ENCODE measurements at places on chromosomes 6 and 20. TPM values are rescaled to one million over a fixed set of nuclear protein-coding genes. Genes with fewer than 3 reads are reported as not detected.

The TENT5A gene
- 46.3 TPM for polyA plus RNA-seq

The PDYN gene
- not detected for polyA plus RNA-seq

The PROCR gene
- polyA plus RNA-seq: 24.9 TPM

The SNX14 gene
- polyA plus RNA-seq: 53.5 TPM

The TMC2 gene
- 0.07 TPM for polyA plus RNA-seq

The SMIM13 gene
- polyA plus RNA-seq: 5.8 TPM

The SLC22A7 gene
- not detected for polyA plus RNA-seq

The SGK2 gene
- polyA plus RNA-seq: 1.2 TPM

The COL12A1 gene
- polyA plus RNA-seq: 134 TPM

The TSBP1 gene
- polyA plus RNA-seq: not detected

The OR2J3 gene
- polyA plus RNA-seq: not detected

The SIM1 gene
- not detected for polyA plus RNA-seq

DNA sequence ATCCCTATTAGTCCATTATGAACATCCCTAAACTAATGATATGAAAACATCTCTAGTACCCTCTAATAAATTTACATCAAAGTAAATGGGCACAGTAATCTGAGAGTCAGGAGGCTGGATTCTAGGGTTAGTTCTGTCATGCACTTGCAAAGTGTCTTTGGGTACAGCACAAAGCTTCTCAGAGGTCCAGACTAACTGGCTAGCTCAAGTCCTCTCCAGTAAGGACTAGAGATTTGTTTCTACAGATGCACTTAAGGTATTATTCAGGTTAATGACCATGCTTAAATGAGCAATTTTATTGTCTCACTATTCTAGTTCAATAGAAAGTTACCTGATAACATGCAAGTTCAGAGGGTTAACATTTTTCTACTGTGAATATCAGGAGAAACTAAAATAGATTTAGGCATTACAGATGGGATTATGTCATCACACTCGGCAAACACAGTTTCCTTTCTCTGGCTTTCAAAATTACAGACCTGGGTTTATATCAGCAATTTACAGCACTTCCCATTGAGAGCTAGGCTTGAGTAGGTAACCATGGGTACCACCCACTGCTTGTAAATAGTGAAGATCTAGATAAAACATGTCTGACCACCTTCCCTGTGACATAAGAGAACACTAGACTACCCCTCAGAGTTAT, 402.9 kb upstream of the RUNX2 start:
- DNase-seq: no peak

DNA sequence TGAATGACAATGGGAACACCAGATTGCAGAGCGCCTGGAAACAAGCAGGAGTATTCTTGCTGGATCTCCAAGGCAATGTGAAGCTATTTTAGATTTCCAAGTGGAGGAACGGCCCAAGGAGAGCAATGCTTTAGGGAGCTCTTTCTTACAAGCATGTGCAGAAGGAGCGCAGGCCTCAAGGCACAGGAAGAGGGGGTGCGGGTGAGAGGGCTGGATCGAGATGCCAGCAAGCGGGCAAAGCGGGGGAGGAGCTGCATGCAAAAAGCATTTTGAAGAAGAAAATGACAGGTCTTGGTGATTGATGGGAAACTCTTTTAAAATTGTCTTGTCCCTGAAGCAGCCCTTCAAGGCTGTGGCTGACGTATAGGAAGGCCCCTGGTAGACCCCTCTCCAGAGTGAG, 171.9 kb downstream of the QRSL1 start:
- DNase-seq: no peak

DNA sequence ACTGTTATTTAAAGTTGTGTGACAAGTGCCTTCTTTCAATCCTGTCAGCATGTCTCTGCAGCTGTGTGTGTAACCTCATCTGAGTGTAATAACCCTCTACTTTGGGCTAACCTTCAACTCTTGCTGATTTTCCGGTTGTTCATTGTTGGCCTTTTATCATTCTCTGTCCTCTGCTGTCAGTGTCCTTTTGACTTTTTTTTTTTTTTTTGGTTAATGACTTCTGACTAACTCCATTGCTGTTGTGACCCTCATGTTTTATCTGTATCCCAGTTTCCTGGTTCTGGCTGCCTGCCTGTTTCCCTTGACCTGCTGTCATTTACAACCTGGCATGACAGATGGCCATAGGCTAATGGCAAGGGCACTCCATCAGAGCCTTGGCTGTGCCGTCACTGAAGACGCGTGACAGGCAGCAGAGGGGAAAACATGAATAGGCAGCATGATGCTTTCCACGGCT, 145.7 kb upstream of the MAN1A1 start:
- no peak for DNase-seq

GRCh38 chr6:113570161-113570560, 287.0 kb upstream of the MARCKS start:
- DNase-seq: no peak

- no peak for DNase-seq
Observed at GRCh38 chr6:133544419-133544818, 303.3 kb downstream of the EYA4 start.

DNA sequence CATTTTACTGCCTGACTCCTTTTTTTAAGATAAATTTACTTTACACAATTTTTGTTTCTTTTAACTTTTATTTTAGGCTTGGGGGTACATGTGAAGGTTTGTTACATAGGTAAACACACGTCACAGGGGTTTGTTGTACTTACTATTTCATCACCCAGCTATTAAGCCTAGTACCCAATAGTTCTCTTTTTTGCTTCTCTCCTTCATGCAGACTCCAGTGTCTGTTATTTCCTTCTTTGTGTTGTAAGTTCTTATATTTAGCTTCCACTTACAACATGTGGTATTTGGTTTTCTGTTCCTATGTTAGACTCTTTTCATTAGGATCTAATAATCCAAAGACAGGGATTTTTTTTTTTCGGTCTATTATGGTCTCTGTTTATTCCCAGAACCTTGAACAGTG, 83.5 kb upstream of the CCN6 start:
- no peak for DNase-seq

- no peak for DNase-seq
Observed at GRCh38 chr6:144298194-144298593, 13.1 kb downstream of the UTRN start.

DNA sequence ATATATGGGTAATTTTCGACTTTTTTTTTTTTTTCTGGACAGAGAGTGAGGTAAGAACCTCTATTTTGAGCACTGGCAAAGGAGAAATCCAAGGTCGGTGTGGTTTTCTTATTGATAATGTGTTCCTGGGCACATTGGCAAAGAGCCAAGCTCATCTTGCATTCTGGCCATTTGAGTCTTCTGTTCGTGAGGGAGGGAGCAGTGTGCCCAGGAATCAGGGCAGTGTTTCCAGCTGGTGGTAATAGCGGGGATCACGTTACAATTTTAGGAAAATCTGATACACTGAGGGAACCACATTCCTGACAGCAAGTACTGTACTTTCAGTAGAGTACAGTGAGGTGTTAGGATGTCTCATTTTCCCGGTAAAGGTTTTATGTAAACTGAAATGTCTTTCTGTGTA, 442.3 kb upstream of the MAP3K7 start:
- no peak for DNase-seq

DNA sequence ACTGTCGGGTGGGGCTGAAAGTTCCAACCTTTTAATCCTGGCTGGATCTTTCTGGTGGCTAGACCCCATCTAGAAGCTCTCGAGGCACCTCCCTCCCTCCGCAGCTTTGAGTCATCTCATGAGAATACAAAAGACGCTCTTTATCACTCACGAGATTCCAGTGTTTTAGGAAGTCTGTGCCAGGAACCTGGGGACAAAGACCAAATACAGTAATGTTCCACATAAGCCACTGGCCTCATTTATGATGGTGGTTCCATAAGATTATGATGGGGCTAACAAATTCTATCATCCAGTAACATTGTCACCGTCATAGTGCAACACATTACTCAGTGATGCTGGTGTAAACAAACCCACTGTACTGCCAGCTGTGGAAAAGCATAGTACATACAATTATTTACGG, 48.7 kb downstream of the NCOA7 start:
- no peak for DNase-seq

- DNase-seq: no peak
Observed at GRCh38 chr6:150249261-150249660, 106.4 kb downstream of the PPP1R14C start.

GRCh38 chr20:34049897-34050695, 56.4 kb downstream of the RALY start:
- DNase-seq: no peak

DNA sequence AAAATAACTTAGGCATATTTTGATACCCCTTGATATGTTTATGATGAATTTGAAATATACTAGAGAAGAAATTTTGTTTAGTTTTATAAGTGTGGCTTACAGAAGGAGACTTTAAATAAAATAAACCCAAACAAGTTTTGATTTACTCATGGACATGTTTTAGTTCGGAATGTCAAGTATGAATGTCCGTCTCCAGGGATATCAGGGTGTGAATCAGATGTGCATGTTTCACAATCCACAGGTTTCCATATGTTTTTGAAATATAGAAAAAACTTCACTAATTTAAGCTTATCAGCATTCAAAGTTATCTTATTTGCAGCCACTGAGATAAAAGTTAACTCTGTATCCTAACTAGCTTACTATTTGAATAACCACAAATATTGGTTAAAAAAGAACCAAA, 51.5 kb downstream of the PLCB1 start:
- no peak for DNase-seq

- no peak for DNase-seq
Observed at GRCh38 chr20:19382386-19383340, 170.2 kb downstream of the SLC24A3 start.

- no peak for DNase-seq
Observed at GRCh38 chr20:60960500-60960899, 291.6 kb upstream of the CDH4 start.

DNA sequence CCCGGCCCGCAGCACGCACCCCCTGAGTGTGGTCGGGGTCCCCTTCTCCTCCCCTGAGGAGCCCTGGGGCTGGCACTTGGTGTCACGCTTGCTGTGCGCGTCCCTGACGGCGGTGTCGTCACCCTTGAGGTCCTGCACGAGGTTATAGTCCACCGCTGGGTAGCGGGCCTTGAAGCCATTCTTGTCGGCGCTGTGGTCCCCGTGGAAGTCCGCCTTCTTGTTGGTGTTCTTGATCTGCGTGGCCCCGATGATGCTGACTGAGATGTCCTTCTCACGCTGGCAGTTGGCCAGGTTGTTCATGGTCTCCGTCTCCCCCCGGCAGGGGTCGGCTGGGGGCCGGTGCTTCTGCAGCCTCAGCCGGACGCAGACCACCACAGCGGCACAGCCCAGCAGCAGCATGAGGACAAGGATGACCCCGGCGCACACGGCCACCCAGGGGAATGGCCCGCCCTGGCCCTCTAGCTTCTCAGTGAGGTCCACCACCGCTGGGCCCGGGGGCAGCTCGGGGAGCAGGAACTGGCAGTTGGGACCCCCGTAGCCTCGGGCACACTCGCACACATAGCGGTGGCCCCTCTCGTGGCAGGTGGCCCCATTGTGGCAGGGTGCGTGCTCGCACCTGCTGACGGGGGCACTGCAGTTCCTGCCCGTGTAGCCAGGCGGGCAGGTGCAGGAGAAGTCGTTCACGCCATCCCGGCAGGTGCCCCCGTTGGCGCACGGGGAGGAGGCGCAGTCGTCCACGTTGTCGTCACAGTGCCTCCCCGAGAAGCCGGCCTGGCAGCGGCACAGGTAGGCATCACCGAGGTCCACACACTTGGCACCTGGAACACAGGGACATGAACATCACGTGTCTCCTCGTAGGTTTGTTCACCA, 7.4 kb downstream of the DLL1 start:
- no peak for DNase-seq

DNA sequence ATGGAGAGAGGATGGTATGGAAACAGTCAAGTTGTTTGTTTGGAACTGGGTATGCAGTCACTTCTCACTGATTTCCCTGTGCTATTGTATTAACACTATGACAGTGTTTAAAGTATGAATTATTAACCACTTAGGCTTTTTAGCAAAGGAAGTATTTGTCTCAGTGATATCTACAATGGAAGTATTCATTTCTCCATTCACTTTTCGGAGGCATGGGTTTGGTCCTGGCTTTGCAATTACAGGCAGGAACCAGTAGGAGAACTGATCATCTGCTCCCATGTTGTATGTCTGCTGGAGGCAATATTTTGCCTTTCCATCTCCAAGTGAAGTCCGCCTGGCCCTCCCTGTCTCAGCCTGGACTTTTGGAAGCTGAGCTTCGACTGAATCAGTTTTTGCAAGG, 30.6 kb upstream of the EXOC2 start:
- no peak for DNase-seq

DNA sequence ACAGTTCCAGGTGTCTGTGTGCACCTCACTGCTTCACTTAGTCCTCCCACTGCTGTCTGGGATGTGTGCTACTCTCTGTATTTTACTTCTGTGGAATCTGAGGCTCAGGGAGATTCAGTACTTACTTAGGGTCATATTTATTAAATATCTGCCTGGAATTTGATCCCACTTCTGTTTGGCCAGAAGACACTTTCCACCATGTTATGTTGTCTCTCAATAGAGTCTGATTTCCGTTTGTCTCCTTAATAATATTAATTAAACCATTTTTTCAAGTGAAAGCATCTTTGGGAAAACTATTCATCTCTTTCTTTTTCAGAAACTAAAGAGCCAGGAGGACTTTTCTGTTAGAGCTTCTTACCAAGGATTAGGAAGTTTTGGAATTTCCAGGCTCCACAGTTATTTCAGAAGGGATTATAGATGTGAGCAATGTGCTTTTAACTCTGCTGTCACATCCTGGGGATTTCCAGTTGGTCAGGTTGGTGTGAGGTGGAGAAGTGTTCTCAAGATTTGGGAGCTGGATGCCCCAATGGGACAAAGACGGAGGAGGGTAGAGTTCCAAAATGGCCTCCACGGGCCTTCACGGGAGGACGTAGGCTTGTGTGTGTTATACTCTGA, 156.8 kb upstream of the RALGAPA2 start:
- no peak for DNase-seq

DNA sequence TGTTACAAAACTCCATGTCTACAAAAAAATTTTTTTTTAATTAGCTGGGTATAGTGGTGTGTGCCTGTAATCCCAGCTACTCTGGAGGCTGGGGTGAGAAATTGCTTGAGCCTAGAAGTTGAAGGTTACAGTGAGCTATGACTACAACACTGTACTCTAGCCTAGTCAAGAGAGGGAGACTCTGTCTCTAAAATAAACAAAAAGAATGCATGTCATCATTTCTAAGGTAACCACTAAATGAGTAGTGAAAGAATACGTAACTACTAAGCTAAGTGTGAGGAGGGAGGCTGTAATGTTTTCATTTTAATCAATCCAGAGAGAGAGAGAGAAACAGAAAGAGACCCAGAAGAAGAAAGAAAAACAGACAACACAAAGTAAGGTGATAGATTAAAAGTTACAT, 9.9 kb downstream of the SYCP2 start:
- DNase-seq: no peak

- DNase-seq: no peak
Observed at GRCh38 chr6:129750360-129750759, 40.4 kb upstream of the ARHGAP18 start.

DNA sequence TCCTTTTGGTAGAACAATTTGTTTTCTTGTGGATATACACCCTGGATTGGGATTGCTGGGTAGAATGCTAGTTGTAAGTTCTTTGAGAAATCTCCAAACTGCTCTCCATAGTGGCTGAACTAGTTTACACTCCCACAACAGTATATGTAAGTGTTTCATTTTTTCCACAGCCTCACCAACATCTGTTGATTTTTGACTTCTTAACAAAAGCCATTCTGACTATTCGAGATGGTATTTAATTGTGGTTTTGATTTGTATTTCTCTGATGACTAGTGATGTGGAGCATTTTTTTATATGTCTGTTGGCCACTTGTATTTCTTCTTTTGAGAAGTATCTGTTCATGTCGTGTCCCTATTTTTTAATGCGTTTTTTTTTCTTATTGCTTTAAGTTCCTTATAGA, 444.1 kb downstream of the CBLN4 start:
- DNase-seq: no peak
